ENCODE measurements at places on chromosomes 7 and 10. TPM values are rescaled to one million over a fixed set of nuclear protein-coding genes. Genes with fewer than 3 reads are reported as not detected.

DNA sequence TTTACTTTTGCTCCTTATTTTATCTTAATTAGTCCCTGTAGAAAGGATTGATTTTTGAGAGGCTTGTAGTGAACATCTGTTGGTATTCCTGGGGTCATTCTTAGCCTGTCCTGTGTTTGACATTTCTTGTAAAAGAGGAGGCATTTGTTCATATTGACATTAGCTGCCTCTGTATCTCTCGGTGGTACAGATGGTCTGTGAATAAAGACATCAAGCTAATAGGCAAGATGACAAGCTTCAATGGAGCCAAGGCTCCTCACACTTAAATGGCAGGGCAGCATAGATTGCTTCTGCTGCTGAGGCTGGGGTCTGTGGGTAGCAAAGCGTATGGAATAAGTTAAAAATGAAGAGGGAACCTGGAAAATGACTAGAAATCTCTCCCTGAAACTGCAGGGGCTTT lies 687.6 kb downstream of the LRMDA start:
- no peak for DNase-seq

GRCh38 chr10:118926072-118926417 lies 103.5 kb upstream of the NANOS1 start:
- DNase-seq, result no peak

Gene TMEM213
- total RNA-seq, result not detected

DNA sequence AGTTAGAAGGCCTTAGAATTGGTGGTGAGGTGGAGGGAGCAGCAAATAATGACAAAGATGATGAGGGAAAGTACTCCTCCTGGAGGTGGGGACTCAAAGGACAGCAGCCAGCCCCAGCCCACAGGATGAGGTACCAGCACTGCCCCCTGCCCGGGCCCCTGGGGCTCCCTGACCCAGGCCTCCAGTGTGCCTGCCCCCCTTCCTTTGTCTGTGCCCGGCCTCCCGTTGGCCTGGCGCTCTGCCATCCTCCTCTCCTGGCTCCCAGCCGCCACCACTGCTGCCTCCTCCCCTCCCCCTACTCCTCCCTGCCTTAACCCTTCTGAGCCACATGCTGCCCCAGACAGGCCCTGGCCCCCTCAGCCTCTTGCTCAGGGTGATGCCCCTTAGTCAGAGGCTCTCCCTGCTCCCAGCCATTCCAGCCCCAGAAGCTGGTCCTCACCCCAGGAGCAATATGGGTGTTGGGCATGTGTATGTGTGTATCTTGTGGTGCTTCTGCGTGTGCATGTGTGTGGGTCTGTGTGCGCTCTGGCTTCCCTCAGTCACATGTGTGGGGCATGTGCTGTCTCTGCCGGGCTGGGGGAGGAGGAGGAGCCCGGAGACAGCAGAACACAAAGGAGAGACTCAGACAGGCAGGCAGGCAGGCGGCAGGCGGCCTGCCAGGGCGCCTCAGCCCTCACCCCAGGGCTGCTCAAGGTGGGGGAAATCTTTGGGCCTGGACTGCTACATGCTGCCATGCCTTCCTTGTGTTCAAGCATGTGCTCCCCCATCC lies 2.6 kb downstream of the LDB1 start:
- DNase-seq, result peak; percentile 86

Gene FANK1
- 0.30 TPM for total RNA-seq

GRCh38 chr7:157096286-157097055 lies 42.3 kb upstream of the UBE3C start:
- no peak for DNase-seq

DNA sequence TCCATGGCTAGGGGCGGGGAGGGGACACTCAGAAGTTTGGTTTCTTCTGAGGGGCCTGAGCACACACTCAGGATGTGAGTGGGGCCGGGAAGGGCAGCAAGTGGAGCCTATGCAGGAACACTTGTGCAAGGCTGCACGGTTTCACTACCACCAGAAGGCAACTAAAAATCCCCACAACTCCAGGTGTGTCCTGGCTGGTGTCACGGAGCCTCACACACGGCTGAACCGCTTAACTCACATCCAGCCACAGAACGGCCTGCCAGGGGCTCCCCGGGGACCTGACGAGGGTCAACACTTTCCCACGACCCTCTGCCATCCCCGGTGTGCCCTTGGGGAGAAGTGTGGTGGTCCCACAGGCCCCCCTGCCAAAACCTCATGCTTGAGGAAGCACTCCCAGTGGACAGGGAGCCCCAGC lies 173.9 kb downstream of the ELFN1 start:
- peak; percentile 6 for DNase-seq

DNA sequence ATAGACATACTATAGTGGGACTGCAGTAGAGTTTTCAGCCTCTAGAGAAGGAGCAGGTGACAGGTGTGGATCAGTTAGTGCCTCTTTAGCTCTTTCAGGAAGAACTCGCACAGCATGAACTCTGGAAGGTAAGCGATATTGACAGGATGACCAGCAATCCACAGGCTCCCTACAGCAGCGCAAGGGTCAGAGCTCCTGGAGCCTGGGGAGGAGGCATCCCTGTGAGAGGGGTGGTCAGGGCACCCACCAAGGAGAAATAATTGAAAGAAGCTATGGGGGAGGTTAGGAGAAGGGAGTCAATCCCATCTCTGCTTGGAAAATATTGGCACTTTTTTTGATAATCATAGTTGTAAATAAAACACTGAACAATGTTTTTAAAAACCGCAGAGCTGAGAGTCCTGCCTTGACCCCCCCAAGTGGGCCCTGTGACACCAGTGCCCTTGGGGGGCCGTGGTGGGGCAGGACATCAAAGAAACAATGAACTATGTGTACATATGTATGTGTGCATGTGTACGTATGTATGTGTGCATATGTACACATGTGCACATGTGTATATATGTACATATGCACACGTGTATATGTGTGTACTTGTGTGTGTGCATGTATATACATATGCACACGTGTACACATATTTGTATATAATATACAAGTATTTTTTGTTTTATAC lies 13.8 kb downstream of the AKR1C3 start:
- DNase-seq, result no peak

- no peak for DNase-seq
These were observed 80.1 kb downstream of the MAD1L1 start for GRCh38 chr7:2152646-2153045.

Gene AZGP1
- total RNA-seq, result 85.5 TPM

DNA sequence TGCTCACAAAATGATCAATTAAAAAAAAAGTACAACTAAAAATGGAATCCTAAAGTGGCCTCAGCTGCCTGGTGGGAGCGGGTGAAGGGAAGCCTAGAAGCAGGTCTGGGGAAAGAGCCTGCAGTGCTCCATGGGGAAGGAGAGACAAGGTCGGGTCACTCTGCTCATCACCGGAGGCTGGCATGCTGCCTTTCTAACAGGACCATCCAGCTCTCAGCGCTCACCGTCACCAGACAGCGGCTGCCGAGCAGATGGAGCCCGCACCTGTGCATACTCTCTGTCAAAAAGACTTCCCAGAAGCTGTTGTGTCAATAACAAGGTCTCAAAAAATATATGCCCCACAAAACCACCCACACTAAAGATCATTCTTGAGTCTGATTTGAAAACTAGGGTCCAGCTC lies 112.8 kb downstream of the BAMBI start:
- DNase-seq, result no peak

GRCh38 chr7:120400806-120401455 lies 128.0 kb downstream of the KCND2 start:
- DNase-seq, result no peak

DNA sequence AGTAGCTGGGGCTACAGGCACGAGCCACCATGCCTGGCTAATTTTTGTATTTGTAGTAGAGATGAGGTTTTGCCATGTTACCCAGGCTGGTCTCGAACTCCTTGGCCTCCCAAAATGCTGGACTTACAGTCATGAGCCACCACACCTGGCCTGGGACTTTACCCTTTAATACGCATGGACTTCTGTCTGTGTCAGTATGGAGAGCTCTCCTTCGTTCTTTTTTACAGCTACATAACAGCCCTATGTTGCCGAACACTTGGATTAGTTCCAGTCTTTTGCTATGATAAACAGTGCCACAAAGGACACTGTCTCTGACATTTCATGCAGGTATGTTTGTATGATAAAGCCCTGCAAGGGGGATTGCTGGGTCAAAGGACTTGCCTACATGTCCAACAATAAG lies 10.9 kb upstream of the OAT start:
- no peak for DNase-seq

Gene ASB10
- 35.4 TPM for total RNA-seq

DNA sequence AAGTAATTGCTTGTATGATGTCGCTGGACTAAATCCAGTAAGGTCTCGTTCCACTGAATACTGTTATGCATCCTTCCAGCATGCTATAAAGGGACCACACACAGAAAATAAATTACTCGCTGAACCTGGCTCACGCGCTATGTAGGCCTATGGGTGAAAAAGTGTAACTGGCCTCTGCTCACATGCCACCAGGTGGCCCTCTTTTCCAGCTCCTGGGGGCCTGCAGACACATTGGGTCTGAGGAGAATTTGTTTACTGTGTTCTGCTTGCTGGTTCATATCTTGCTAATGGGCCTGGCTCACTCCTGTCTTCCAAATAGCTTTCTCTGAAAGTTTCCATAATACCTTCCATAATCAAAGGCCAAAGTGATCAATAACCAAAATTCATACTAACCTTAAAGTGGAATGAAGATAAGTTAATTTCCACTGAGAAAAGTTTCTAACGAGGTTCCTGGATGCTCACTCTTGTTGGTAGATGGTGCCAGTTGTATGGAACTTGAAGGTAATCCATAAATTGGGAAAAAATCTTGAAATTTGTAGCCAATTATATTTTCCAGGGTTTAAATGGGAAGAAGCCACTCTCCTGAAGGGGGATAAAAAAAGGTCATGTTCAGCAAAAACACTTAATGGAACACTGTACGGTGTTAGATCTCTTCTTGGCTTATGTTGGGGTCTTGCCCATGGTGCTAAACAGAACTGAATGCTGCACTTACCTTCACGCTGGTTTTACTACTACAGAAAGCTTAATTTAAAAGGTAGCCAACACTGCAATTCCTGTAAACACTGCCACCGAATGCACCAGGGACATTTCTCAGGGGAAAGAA lies 27.0 kb upstream of the ZPBP start:
- no peak for DNase-seq

Gene TMEM229A
- total RNA-seq, result not detected

Gene PILRB
- total RNA-seq, result 10.6 TPM

Gene GNAI1
- 14.5 TPM for total RNA-seq

DNA sequence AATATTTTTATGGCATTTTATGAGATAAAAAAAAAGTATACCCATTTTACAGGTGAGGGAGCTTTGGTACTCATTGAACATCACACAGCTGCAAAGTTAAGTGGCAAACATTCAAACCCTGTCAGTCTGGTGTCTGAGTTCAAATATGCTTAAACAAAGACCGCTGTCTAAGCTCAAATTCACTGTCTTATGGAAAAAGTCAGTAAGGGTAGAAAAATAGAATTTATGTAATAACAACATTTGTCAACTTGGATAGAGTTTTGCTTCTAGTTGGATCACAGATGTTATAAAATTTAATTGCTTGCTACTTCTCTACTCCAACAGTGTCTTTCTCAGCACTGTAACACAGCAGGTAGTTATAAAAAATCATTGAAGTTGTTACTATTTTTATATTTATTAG lies 161.7 kb upstream of the CSTF2T start:
- DNase-seq, result no peak

Gene AKR1C4
- total RNA-seq, result not detected

DNA sequence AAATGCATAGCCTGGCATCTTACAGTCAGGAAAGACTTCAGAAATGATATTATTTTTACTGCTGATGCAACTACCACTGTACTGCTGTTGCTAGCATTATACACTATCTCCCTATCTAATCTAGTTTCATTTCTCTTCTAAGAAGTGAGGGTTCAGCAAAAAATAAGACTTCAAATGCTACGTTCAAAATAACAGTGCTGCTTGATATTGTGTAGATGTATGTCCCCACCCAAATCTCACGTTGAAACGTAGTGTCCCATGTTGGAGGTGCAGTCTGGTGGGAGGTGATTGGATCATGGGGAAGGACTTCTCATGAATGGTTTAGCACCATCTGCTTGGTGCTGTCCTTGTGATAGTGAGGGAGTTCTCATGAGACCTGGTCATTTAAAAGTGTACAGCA lies 129.4 kb downstream of the ANK3 start:
- DNase-seq, result no peak

DNA sequence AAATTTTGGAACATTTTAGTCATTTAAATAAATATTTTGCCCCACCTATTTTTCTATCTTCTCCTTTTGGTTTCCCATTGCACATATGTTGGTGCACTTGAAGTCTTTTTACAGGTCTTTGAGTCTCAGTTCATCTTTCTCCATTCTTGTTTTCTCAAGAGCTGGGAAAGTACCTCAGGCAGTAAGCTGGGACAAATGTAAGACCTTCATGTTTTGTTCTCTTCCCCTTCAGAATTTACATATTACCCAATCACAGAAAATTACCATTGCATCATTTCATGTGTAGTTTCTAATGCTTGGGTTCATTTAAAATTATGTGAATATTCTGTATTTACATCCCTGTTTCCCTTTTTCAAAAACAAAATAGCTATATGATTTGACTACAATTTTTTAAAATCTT lies 1150.0 kb upstream of the POT1 start:
- DNase-seq, result no peak

DNA sequence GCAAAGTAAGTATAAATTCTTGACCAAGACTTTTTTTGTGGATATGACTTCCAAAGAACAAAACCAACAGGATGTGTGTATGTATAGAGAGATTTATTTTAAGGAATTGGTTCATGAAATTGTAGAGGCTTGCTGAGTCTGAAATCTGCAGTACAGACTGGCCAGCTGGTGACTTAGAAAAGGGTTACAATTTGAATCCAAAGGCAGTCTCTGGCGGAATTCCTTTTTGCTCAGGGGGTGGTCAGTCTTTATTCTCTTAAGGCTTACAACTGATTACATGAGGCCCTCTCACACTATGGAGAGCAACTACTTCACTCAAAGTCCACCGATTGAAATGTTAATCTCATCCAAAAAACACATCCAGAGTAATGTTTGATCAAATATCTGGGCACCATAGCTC lies 100.1 kb upstream of the IMMP2L start:
- DNase-seq, result no peak

DNA sequence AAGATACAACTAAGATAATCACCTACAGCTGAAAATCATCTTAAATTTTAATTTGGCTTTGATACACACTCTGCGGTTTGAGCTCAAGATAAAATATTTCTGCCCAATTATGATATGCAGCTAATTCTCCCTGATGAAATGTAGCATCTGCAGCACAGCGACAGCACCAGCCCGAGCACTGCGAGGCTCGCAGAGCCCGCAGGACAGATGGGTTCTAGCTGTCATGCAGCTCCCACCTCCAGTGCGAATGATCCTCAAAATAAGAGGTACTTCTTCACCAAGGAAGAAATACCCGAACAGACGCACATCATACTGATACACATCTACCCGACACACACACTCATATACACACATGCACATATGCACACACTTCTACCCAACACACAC lies 457.6 kb downstream of the PTPRN2 start:
- no peak for DNase-seq

All from left ventricle myocardium inferior (tissue), 1 donor.